Adipocyte (in vitro differentiated cells): ENCODE measurements at places on chromosomes 12 and 14.

DNA sequence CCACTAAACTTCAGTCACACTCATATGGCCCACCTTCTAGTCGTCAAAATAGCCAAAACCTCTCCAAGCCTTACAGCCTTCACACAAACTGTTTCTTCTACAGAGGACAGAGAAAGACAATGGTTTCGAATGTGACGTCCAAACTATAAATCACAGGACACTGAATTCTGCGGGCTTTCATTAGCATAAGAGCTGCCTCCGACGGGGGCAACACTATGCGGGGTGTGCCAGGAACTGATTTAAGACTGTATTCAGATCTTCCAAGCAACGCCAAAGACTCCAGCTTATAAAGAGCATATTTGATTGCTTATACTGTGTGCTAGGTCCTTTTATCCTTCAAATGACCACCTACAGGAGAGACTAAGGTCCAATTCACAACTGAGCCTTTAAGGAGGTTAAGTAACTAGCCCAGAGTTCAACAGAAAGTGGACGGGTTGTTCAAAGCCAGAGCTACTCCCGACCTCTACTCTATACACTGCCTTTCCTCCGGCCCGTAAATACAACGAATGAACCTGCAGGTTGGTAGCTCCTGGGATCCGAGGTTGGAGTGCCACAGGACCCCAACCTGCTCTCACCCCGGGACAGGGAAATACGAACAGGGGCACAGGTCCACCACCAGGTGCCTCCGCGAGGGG lies 575 bp downstream of the L2HGDH start:
- no peak for DNase-seq

GRCh38 chr14:68716698-68717097 lies 76.2 kb downstream of the ZFP36L1 start:
- DNase-seq: no peak

DNA sequence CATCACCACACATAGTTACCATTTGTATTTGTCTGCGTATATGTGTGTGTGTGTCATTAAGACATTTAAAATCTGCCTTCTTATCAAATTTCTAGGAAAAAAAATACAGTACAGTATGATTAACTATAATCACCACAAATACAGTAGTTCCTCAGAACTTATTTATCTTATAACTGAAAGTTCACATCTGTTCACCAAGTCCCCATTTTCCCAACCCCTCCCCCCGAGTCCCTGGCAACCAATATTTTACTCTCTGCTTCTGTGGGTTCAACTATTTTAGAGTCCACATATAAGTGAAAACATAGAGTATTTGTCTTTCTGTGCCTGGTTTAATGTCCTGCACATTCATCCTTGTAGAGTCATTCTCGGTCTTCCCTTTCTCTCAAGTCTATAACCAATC lies 12.3 kb downstream of the CAPS2 start:
- DNase-seq: no peak

DNA sequence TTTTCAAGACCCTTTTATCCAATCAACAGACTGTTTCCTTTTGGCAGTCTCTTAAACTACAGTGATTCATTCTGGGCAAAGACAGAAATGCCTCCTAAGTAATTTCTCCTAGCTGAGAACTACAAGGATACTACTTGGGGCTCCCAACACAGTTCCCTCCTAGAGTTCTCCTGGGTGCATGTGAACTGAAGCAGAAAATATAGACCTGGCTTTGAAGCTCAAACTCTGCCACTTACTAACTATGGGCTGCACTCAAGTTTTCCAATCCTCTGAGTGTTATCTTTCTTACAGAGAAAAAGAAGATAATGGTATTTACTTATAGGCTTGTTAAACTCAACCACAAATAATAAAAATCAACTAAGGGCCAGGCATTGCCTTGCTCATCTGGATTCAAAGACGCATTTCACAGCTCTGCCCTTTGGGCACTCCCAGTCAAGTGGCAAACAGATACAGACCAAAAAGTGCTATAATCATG lies 97.6 kb downstream of the EFCAB11 start:
- DNase-seq: peak; percentile 42

DNA sequence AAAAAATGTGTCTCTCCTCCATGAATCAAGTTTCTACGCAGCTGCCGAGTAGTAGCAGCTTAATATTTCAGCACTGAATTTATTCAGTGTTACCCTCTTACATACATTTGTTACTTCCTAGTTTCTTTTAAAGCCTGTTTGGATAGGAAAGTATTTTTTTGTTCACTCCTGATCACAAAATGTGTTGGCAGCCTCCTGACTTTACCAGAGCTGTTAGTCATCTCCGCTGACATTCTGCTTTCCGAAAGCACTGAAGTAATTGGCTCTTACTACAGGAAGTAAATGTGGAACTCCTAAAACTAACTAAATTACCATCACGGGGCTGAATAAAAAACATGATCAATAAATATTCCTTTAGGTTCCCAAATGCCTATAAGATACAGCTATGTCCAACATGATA lies 225.5 kb downstream of the EPS8 start:
- DNase-seq: peak; percentile 54

GRCh38 chr12:42017051-42017450 lies 127.6 kb downstream of the GXYLT1 start:
- DNase-seq: no peak

DNA sequence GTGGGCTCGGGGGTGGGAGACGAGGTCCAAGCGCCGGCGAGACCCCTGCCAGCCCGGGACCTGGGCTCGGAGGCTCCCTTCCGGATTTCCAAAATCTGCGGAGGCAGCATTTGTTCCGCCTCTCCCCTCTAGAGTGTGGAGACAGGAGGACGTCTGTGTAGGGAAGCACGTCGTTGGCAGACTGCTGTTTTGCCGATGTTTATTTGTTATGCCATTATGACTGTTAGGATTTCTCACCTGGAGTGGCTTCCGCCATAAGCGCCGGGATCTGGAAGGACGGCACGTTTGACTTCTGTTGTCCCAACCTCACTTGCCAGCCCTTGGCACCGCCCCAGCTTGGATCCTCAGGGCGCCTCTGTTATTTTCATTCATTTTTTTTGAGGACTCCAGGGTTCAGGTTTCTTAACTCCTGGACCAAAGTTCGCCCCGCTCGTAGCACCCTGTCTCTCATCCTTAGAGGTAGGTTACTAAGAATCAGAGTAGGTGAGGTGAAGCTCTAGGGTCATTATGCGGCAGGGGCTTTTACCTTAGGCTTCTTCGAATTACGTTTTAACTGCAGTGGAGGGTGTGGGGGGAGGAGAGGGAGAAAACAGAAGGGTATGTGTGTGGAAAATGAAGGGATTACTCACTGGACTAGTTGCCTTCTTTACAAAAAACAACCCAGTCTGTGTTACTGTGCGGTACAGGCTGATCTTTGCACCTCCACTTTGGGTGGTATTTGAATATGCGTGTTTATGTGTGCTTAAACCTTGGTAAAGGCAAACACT lies 547 bp upstream of the PYGL start:
- DNase-seq: peak; percentile 17

DNA sequence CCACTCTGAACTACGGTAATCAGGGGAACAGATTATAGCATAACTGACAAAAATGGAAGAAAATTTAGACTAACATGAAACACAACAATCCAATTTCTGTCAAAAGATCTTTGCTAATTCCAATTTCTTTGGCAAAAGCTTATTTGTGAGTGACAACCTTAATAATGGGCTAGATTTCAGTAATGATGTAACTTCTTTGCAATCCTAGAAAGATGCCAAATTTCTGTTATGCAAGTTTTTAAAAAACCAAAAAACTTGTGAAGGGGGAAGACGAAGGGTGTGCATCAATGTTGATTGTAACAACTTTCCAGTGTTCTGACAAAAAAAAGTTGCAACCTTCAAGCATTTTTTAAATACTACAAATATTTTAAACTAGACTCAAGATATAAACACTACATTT lies 59.9 kb downstream of the DICER1 start:
- DNase-seq: peak; percentile 57

DNA sequence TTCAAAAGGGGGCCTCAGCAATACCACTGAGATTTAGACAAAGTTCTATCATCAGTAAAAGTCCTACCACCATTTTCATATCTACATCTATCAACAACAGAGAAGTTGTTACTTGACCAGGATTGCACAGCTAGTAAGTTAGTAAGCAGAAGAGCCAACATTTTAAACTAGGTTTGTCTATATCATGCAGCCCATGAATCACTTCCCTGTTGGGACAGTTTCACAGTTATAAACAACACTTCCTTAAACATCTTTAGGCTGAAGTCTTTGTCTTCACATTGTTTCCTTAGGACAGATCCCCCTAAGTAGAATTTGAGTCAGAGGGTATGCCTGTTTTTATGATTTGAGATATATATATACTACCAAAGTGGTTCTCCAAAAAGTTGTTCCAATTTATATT lies 68.5 kb downstream of the DAO start:
- no peak for DNase-seq

GRCh38 chr12:14654416-14654815 lies 42.0 kb downstream of the GUCY2C start:
- no peak for DNase-seq

DNA sequence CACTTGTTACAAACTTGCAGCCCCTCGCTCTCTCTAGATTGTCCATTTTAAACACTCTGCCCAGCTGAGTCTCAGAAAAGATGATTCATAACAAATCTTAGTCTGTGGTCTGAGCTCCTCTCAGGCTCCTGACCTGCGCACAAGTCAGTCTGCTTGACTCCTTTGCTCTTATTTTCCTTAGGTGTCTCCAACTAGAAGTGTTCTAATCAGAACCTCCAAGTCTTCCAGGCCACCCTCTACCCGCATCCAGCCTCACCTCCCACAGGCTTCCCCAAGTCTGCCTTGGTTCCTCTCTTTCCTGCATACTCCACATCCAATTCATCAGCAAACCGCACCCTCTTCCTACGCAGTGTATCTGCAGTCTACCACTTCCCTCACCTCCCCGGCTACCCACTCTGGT lies 42.4 kb upstream of the BDKRB2 start:
- DNase-seq: no peak

DNA sequence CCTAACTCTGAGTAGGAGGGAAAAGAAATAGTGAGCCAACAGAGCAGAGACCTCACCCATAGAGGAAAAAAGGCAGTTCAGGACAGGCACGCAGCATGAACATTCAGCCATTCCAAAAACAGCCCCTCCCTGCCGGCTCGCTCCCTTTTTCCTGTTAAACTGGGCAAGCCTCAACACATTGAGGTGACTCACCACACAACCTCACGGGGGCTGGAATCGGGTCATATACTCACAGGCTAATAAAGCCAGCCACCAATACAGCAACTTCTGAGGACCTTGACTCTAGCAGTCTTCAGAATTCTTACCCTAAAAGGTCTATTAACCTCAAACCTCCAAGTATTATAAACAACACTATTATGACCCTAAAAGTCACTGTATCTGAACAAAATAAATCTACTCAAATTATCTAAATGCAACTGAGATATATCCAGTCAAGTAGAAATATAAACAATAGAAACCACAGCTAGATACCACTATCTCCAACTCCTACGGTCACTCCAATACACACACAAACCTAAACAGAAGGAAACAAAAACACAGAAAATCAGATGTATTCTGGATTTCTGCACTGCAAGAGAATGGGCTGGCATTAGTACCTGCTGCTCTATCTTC lies 6.3 kb downstream of the YBX3 start:
- peak; percentile 95 for DNase-seq
